ENCODE measurements at places on chromosomes 2 and 18.

- DNase-seq, result peak; percentile 94
These were observed 1173.1 kb upstream of the ZEB2 start for GRCh38 chr2:145692971-145693478.

GRCh38 chr2:86118130-86118529 is 12.1 kb downstream of the PTCD3 start:
- DNase-seq, result no peak

DNA sequence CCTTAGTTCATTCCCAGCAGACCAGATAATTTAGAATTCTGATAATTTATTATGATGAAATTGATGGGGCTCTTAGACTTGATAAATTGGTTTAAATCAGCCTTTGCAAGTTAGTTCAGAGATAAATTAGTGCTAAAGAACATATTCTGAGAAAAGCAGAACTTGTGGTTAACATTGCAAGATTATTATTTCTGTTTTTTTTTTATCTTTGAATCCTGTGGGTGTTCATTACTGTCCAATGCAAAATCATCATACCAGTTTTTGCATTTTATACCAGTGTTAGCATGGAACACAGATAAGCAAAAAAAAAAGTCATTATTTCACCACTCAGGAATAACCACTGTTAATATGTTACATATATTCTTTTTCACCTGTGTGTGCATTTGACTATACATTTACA is 9.1 kb downstream of the SEPTIN2 start:
- no peak for DNase-seq

- DNase-seq, result no peak
These were observed 71.3 kb upstream of the FN1 start for GRCh38 chr2:215507136-215507535.

GRCh38 chr2:230676546-230676945 is 36.1 kb upstream of the CAB39 start:
- no peak for DNase-seq

DNA sequence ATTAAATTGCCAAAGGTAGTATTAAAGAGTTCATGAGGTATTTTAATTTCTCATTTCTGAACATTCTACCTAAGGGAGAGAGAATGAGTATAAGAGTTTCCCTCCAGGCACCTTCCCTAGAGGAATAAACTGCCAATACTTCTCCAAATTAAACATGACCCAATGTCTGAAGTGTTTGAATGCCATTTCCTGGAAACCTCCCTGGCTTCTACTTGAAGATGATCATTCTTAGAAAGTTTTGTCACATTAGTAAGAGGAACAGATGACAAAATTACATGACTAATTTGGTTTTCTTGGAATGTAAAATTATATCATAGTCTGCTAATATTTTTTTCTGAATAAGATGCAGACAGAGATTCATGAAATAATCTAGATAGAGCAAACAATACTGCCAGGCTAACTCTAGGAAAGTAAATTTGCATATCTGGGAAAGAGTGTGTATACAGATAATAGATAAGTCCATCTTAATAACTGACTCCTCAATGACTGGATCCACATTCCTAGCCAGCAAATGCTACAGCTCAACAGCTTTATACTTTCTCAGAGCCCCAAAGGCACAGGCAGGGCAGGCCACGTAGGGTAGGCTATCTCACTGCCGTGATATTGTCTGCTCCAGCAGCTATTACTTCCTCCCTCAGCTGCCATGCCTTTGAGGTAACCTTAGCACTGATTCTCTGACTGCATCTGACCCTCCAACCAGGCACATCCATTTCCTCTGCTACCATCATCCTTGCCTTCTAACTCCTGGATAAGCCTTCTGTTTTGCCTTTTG is 630.8 kb upstream of the PIK3C3 start:
- DNase-seq, result peak; percentile 50

GRCh38 chr2:21916934-21917522 is 793.3 kb downstream of the TDRD15 start:
- DNase-seq, result no peak

Data from PC-3 (cell line).